ENCODE measurements at places on chromosomes 4 and X. TPM values are rescaled to one million over a fixed set of nuclear protein-coding genes. Genes with fewer than 3 reads are reported as not detected.

TMEM31 gene
- 2.0 TPM for total RNA-seq

DDX53 gene
- not detected for total RNA-seq

GAGE12E gene
- not detected for total RNA-seq

MFAP3L gene
- total RNA-seq = 1.7 TPM

GRCh38 chr4:95050980-95051701 lies 293.4 kb downstream of the BMPR1B start:
- no peaks in the 10 kb centered on the region for H3K36me3 ChIP-seq
- no peaks in the 10 kb centered on the region for H3K27me3 ChIP-seq
- H3K4me3 ChIP-seq = peak overlapping the region; percentile 84
- peaks cover 61% of the 10 kb centered on the region for H3K4me1 ChIP-seq
- peak; percentile 29 for DNase-seq
- peak overlapping the region; percentile 94 for H3K27ac ChIP-seq

- no peak overlapping the region for H3K4me3 ChIP-seq
- DNase-seq = no peak
- H3K4me1 ChIP-seq = no peaks in the 10 kb centered on the region
- no peaks in the 10 kb centered on the region for H3K36me3 ChIP-seq
- H3K27ac ChIP-seq = no peak overlapping the region
These were observed 150.2 kb downstream of the RRAGB start for GRCh38 chrX:55867708-55868107.

DNA sequence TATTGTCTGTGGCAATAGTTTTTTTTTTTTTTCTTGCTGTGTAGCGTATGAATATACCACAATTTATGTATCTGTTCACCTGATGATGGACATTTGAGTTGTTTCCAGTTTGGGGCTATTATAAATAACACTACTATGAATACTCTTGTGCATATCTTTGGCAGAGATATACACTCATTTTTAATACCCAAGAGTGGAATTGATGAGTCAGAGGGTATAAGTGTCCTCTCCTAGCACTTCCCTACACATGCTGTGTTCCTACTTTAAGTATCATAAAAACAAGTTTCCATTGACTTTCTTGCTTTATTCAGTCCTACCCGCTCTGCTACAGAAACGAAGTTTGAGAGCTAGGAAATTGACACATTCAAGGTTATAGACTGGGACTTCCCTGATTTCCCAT lies 39.8 kb downstream of the XIAP start:
- no peaks in the 10 kb centered on the region for H3K27me3 ChIP-seq
- DNase-seq = no peak
- H3K36me3 ChIP-seq = peaks cover 20% of the 10 kb centered on the region

DNA sequence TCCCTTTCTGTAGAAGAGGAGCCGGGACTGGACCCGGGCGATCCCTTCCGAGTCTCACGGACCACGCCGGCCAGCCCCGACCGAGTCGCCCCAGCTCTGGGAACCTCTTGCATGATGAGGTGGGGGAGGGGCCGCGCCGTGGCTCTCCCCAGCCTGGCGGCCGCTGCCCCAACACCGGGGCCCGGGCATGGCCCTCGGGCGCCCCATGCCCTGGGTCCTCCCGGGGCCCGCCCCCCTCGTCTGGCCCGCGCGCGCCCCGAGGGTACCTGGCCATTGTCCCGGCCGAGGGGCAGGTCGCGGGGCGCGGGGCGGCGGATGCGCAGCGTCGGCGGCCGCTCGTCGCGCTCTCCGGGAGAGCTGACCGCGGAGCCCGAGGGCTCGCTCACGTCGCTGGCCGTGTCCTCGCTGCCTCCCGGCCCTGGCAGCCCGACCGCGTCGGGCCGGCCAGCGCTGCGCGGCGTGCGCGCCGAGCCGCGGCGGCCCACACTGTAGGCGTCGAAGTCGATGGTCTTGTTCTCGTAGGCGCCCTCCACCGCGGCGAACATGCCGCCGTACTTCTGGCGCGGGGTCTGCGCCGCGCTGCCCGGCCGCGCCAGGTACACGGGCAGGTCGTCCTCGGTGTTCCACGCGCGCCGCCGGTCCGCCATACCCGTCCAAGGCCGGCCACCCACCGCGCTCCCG lies 423 bp downstream of the CRMP1 start:
- peaks cover 70% of the 10 kb centered on the region for H3K27me3 ChIP-seq
- peak overlapping the region; percentile 92 for H3K4me3 ChIP-seq
- peaks cover 39% of the 10 kb centered on the region for H3K4me1 ChIP-seq

DNA sequence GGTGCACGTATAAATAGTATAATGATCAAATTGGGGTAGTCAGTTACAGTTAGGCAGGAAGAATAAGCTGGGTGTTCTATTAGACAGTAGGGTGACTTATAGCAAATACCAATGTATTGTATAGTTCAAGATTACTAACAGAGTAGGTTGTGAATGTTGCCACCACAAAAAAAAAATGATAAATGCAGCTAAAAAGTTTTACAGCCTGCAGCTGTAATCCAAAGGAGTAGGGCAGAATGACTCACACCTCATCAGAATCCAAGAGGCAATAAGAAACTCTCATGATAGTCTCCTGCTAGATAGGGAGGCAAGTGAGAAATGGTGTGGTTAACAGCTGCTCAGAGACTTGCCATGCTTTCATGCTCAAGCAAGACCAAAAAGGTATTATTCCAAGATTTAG lies 19.6 kb upstream of the TCEAL4 start:
- H3K27ac ChIP-seq = no peak overlapping the region
- no peaks in the 10 kb centered on the region for H3K27me3 ChIP-seq
- no peaks in the 10 kb centered on the region for H3K36me3 ChIP-seq
- no peak overlapping the region for H3K4me3 ChIP-seq

DNA sequence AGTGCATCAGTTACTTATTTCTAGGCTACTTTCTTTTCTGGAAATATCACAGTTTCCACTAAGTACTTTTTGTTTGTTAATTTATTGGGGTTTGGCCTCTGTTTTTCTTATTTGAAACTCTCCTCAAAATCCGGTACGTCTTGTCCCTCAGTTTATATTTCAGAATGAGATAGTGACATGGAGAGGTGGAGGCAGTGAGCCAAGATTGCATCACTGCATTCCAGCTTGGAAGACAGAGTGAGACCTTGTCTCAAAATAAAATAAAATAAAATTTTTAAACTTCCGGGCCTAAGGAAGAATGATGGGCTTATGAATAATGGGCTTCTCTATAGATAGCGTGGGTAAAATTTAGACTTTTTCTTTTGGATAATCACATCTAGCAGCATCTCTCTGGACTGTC lies 567.8 kb downstream of the TRIML1 start:
- H3K27me3 ChIP-seq = no peaks in the 10 kb centered on the region
- DNase-seq = no peak
- no peaks in the 10 kb centered on the region for H3K36me3 ChIP-seq
- H3K4me1 ChIP-seq = peaks cover 10% of the 10 kb centered on the region
- no peak overlapping the region for H3K27ac ChIP-seq
- H3K4me3 ChIP-seq = no peak overlapping the region

DNA sequence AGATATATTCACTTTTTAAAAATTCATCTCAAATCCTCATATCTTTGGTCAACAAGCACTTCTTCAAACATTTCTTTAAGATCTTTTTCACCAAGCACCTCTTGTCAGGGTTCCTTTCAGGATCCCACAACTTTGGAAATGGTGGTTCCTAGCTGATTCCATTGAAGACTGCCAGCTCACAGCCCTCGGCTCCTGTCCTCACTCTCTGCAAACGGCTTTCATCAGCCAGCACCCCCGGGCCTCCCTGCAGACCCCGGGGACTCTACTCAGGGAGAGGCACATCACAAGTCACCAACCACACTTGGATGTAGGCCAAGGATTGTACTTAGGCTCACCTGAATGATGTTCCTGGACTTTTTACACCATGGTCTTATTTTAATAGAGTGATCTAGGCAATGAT lies 20.0 kb downstream of the ZBTB33 start:
- H3K27me3 ChIP-seq = no peaks in the 10 kb centered on the region
- H3K4me3 ChIP-seq = no peak overlapping the region
- DNase-seq = no peak
- peaks cover 18% of the 10 kb centered on the region for H3K4me1 ChIP-seq

DNA sequence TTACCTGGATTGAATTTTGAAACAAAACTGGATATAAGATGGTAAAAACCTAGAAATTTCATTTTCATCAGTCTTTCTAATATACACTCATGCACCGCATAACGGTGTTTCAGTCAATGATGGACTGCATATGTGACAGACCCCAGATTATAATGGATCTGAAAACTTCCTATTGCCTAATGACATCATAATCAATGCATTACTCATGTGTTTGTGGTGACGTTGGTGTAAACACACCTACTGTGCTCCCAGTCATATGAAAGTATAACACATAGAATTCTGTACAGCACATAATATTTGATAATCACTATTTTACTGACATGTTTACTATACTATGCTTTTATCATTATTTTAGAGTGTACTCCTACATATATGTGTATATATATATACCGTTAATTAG lies 119.9 kb upstream of the AGA start:
- DNase-seq = no peak
- peaks cover 5% of the 10 kb centered on the region for H3K4me1 ChIP-seq
- no peaks in the 10 kb centered on the region for H3K36me3 ChIP-seq

- no peaks in the 10 kb centered on the region for H3K4me1 ChIP-seq
- no peaks in the 10 kb centered on the region for H3K36me3 ChIP-seq
- no peak for DNase-seq
- no peak overlapping the region for H3K27ac ChIP-seq
- no peak overlapping the region for H3K4me3 ChIP-seq
- no peaks in the 10 kb centered on the region for H3K27me3 ChIP-seq
These were observed 110.0 kb downstream of the IRF2 start for GRCh38 chr4:184364100-184364921.

DNA sequence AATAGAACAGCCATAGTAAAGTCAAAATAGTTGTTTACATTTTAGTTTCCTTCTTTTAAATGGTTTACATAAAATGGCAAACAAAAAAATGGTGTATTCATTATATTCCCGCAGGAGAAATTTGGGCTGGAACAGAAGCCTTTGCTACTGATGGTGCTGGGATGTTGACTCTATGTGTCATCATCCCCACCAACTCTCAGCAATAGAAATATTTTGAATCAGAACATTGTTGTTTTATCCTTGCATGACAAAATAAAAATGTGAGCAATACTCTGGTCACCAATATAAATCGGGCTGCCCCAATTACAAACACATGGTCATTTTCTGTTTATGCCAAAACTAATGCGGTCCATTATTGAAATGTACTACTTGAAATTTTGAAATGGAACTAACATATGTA lies 1131.6 kb upstream of the PCDH7 start:
- DNase-seq = no peak
- H3K4me1 ChIP-seq = no peaks in the 10 kb centered on the region
- no peak overlapping the region for H3K4me3 ChIP-seq
- no peaks in the 10 kb centered on the region for H3K27me3 ChIP-seq

DNA sequence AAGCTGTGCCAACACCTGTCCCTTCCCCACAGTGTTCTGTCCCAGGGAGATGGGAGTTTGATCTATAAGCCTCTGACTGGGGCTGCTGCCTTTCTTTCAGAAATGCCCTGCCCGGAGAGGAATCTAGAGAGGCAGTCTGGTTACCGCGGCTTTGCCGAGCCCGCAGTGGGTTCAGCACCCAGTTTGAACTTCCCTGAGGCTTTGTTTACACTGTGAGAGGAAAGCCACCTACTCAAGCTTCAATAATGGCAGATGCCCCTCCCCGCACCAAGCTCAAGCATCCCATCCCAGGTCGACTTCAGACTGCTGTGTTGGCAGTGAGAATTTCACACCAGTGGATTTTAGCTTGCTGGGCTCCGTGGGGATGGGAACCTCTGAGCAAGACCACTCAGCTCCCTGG lies 33.3 kb upstream of the ARSJ start:
- H3K4me1 ChIP-seq = no peaks in the 10 kb centered on the region
- H3K27me3 ChIP-seq = no peaks in the 10 kb centered on the region
- H3K4me3 ChIP-seq = no peak overlapping the region
- no peak for DNase-seq
- peaks cover 5% of the 10 kb centered on the region for H3K36me3 ChIP-seq
- no peak overlapping the region for H3K27ac ChIP-seq

GRCh38 chr4:41670530-41670929 lies 78.0 kb downstream of the PHOX2B start:
- peaks cover 8% of the 10 kb centered on the region for H3K4me1 ChIP-seq
- no peaks in the 10 kb centered on the region for H3K27me3 ChIP-seq
- no peak overlapping the region for H3K4me3 ChIP-seq
- H3K36me3 ChIP-seq = no peaks in the 10 kb centered on the region

DNA sequence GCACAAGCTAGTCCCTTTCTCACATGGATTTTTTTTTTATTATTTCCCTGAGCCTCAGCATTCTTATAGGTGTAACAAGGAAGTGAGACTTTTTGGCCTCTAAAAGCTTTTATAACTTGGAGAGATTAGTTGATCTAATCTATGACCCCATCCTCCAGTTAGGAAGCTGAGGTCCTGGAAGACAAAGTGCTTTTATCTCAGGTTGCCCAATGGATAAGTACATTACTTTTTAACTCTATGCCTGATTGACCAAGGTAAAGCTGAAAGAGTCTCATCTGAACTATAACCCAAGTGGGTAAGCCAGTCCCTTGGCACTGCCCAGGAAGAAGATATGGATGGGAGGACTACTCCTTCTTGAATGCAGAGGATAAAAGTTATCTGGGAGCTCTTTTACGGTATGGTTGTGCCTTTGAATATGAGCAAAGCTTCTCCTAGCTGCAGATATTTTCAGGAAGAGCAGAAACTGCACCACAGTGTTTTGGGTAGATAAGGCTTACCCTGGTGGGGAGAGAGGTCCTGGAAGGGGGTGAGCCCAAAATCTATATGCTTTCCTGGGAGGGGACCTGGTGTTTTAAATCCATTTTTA lies 40.2 kb downstream of the VSIG4 start:
- no peaks in the 10 kb centered on the region for H3K27me3 ChIP-seq
- H3K27ac ChIP-seq = no peak overlapping the region
- DNase-seq = no peak

GRCh38 chr4:115537387-115537786 lies 424.0 kb upstream of the NDST4 start:
- no peaks in the 10 kb centered on the region for H3K27me3 ChIP-seq
- DNase-seq = no peak
- no peaks in the 10 kb centered on the region for H3K4me1 ChIP-seq
- no peaks in the 10 kb centered on the region for H3K36me3 ChIP-seq

DNA sequence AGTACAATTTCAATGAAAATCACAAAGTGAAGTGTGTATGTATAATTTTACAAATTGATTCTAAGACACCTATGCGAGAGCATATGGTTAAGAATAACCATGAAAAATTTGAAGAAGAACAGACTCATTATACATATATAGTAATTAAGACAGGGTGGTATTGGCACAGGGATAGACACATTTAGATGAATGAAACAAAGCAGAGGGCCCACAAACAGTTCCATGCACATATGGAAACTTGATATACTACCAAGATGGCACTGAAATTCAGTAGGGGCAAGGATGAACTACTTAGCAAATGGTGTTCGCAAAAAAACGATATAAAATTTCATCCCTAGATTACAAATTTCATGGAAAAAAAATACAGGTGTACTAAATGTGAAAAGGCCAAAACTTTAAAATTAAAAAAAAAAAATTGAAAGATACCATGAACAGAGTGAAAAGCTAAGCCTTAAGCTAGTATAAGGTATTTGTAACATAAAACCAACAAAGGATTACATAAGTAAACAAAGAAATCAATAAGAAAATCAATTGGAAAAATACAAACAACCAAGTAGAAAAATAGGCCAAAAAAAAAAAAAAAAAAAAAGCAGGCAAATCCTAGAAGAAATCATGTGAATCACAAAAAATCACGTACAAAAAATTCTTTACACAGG lies 85.4 kb downstream of the RASL11B start:
- H3K27me3 ChIP-seq = no peaks in the 10 kb centered on the region
- DNase-seq = no peak
- H3K4me1 ChIP-seq = peaks cover 35% of the 10 kb centered on the region
- no peak overlapping the region for H3K27ac ChIP-seq

Measured in neural crest cell (in vitro differentiated cells).